ENCODE measurements at places on chromosomes 16 and 17.
A peak's percentile ranks its signal among the peaks of the same experiment; 100 is the strongest.

DNA sequence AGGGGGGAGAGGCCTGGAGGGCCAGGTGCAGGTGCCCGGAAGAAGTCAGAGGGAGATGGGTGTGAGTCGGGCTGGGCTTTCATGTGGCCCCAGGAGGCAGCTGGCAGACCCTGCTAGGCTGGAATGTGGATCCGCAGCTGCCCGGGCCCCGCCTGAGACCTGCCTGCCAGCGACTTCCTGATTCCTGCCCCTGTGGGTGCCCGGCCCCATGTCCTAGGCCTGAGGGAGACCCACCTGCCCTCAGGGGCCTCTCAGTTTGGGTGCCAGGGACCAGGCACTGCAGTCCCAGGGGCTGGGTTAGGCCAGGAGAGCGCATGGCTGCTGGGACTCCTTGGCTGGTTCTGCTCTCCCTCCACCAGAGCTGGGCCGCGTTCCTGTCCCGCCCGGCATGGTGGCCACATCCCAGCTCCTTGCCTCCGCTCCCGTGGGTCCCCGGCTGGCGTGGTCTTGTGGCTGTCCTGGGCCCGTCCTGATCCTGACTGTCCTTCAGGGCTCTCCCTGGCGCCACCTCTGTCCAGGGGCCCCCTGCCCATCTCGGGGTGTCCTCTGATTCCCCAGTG is 22.1 kb upstream of the SPNS2 start:
- no peak for DNase-seq

GRCh38 chr17:56982312-56982711 is 4.4 kb downstream of the SCPEP1 start:
- no peak for DNase-seq

DNA sequence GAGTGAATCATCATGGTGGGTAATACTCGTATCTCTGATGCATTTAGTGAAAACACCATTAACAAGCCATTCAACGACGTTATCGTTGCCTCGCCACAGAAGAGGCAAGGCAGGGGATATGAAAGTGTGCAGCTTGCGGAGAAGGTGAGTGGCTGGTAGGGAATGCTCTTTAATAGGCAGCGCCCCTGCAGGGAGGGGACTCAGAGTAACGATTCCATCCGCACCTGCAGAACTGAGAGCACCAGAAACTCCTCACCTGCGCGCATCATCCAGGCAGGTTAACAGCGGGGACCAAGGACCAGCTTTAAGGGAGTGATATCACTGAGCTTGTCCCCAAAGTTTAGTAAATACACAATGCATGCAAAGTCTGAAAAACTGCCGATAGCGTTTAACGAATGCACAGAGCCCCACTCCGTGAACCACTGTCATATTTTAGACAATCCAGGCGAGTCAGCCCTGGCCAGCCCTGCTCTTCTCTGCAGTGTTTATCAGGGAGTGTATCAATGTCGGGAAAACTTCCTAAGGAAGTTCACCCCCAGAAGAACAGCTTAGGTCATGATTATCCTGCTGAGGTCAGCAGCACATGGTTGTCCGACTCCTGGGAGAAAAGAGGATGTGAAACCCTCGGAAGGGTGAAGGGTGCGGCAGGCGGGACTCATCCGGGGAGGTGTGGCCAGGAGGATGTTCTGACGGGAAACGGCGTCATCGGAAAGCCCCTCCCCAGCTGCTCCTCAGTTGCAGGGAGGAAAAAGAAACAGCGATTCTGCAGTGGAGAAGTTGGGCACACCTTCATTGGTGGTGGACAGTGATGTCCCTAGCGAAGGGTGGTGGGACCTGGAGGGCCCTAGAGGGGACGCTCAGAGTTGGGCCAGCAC is 68.5 kb upstream of the DNAH17 start:
- no peak for DNase-seq

- no peak for DNase-seq
Observed at GRCh38 chr16:30010844-30011713, at the start of gene DOC2A. DOC2A (minus strand) TSS chr16:30011027; CDS start chr16:30010222, 805 bp downstream.

- no peak for DNase-seq
Observed at GRCh38 chr16:15658149-15658548, 8.1 kb downstream of the NDE1 start.

DNA sequence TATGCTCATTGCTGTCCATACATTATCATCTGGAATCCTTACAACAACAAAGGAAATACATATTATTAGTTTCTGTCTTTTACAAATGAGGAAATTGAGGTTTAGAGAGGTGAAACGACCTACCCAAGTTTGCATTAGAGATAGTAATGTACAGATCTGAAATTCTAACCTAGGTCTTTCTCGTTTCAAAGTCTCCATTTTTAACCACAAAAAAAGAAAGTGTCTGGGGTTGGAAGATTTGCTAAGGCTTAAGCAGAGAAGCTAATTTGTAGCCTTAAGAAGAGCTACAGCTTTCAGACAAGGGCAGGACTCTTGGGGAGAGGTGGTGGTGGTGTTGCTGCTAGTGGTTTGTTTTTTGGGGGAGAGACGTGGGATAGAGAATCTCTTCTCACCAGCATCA is 19.2 kb downstream of the CIITA start:
- no peak for DNase-seq

DNA sequence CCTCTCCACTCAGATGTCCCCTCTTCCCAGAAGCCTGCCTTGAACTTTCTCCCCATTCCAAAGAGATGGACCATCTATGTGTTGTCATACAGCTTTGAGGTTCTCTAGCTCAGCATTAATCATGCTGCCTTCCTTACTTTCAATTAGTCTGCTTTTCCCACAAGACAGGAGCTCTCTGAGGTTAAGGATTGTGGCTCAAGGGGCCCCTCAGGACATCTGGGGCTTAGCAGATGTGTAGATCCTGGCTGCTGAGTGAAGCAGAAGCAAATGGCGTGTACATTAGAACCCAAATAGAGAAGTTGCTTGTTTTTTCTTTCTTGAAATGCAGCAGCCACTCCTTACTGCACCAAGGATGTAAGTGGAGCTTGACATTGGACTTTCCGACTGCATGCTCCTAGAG is 330.5 kb upstream of the TNRC6C start:
- DNase-seq: no peak

GRCh38 chr16:86044881-86045590 is 146.1 kb downstream of the IRF8 start:
- DNase-seq: no peak

DNA sequence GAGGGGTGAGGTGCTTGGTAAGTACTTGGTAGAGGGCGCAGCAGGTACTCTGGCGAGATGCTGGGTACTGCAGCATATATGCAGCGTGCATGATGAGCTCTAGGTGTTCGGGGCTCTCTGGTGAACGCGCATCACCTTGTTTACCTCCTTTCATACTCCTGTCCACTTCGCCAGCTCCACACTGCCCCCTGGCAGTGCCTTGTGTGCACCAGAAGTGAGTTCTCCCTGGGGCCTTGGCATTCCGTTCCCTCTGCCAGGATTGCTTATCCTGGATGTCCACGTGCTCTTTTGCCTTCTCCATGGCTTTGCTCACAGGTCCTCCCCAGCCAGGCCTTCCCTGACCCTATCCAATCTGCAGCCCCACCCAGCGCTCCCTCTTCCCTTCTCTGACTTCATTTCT is 154.2 kb downstream of the MRM1 start:
- DNase-seq: peak; percentile 21

DNA sequence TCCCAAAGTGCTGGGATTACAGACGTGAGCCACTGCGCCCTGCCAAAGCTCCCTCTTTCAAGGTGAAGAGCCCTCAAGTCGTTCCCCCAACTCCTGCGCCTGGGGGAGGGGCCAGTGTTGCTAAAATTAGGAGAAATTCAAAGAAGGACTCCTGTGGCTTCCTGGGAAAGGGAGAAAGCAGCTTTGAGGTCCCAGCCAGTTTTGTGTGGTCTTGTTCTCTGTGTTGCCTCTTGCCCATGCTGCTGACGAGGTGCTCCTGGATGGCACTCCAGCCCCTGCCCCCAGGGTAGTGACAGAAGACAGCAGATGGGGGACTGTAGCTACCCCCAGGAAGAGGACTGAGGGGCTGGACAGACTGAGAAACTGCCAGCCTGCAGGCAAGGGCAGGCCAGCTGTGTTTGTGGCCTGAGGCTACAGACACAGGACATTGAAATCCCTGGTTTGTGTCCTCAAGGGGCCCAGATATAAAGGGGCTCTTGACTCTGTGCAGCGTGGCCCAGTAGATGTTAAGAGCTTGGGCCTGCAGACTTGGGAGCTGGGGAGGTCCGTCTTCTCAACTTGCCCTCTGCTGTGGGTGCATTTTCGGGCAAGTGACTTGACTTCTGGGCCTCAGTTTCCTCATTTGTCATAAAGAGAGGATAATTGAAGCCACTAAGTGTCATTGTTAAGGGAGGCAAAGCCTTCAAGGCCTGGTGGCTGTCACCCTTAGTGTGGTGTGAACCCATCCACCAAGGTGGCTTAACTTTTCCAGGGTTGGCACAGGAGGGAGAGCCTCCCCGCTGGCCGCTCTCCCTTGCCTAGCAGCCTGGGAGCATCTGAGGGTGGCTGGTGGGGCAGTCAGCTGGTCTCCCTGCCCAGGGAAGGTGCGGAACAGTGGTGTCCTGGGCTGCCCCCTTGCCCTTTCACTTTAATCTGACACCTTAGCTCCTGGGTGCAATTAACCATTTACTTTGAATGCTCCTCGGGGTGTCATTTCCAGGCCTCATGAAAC is 4.1 kb downstream of the UBALD2 start:
- DNase-seq: no peak

GRCh38 chr17:42101513-42102292 is 3.4 kb upstream of the ZNF385C start:
- no peak for DNase-seq

DNA sequence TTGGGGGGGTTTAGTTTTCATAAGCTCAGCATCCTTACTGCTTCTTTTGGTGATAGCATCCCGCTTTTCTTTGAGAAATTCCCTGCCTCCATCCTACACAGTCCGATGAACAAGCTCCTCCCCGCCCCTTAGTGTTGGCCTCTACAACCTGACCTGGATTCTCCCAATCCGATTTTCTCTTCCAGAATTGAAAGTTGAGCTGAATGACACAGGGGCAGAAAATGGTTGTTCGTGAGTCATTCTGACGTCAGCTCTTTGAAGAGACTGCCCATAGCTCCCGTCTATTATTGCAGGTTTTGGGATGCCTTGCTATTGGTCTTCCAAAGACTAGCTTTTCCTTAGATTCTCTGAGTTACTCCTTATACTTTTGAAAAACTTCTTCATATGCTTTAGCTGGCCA is 279.7 kb downstream of the SLC39A11 start:
- DNase-seq: no peak

DNA sequence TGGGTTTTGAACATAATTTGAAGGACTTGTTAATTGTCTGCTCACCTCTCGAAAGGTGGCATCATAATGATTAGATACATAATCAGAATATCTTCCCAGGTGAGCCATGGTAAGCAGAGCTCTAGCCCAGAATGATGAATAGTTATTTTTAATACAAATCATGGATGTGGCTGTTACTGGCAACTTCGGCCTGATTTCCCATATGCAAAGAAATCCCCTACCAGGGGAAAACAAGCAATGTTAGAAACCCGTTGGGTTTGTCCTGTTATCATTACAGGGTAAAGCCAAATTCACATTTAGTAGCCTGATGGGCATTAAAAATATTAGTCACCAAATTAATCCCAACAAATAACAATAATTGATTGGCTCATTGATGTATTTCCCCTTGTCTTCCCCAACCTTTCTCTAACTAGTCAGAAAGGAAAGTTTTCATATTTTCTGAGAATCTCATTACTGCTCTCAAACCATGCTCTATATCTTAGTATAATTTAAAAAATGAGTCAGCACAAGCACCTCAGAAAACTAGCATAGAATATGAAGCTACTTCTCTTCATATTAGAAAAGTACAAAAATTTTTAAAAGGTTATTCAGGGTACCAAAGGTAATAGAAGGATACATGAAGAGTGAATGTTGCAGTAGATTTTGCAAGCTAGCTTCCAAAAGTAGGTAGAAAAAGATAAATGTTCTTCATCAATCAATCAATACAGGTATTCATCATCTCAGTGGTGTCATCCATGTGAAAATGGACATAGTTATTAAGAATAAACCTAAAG is 5.0 kb downstream of the STAT5B start:
- DNase-seq: no peak

- DNase-seq: no peak
Observed at GRCh38 chr17:40485851-40486521, 15.4 kb downstream of the TNS4 start.

DNA sequence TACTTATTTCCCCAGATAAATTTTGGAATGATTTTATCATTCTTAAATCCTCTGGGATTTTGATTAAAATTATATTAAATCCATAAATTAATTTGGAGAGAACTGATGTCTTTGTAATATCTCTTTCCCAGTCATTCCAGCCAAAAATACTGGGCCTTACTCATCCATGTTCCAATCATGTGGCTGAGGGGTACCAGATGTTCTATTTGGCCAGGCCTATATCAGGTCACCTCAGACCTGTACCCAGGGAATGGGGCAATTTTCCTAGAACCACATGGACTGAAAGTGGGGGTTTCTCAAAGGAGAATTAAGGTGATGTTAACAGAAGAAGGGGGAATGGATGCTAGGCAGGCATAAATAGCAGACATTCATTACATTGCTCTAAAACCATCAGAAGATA is 7.5 kb downstream of the SNTB2 start:
- no peak for DNase-seq

GRCh38 chr16:2498531-2499253 is 15.1 kb upstream of the ATP6V0C start:
- peak; percentile 85 for DNase-seq

DNA sequence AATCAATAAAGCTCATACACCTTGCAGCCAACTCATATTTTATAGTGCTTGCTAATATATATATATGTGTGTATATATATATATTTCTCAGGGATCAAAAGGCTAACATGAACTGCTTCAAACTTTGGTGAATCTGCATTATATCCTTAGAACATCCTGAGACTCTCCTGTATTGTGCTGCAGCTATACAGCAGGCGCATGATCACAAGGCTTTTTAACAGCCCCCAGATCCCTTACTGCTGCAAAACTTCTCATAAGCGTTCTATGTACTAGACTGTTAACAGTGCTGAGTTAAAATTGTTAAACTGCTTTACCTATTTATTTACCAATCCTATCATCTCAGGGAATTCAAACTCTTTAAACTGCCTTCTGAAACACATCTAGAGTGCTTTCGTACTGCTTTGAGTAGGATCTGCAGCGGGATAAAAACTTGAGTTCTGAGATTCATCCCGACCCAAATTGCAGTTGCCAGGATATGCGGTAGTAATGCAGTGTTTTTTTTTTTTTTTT is 1.3 kb downstream of the GPATCH8 start:
- DNase-seq: no peak

DNA sequence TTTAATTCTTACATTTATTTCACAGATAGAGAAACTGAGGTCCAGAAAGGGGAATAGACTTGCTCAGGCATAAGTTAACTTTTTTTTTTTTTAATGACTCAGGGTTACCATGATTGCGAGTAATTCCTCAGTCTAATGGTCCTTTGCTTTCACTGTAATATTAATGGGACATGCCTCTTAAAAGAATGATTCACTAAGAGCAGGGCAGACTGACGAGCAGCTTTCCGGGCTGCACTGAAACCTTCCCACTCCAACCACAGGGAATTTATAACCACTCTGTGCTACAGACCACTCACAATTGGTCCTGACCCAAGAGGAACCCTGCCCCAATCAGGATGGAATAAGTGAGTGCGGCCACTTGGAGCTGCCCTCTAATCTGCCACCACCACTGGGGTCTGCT is 5.7 kb downstream of the HOXB2 start:
- DNase-seq: no peak

Data from LNCaP clone FGC (cell line).